ENCODE measurements at places on chromosomes 6 and 20.
A peak's percentile ranks its signal among the peaks of the same experiment; 100 is the strongest.

GRCh38 chr6:116265041-116265829, 11.4 kb upstream of the TSPYL4 start:
- DNase-seq: peak; percentile 93

DNA sequence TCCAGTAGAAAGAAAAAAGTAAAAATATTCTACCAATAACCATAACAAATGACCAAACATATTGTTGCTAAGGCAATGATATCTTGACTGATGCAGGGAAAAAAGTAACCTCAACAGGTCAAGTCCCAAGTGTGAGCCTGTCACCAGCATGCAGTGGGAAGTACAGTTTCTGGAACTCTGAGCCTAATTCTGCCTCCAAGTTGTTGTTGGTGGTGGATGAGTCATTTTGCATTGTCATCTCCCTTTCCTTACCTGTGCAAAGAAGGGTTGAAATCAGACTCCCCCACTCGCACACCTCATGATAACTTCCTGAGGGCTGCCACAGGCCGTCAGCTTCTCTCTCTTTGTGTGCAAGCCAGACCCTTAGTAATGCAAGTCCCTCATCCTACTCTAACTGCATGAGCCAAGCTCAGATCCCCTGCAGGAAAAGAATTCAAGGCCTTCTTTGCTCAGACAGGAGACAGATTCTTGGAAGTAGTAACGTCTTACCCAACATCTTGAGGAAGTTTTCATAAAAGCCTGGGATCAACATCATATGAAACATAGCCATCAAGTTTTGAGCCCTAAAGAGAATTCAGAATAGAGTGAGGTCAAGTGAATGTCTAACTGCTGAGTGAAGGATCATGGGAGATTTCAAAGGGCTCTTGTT, 207.6 kb upstream of the FOXA2 start:
- DNase-seq: peak; percentile 93

DNA sequence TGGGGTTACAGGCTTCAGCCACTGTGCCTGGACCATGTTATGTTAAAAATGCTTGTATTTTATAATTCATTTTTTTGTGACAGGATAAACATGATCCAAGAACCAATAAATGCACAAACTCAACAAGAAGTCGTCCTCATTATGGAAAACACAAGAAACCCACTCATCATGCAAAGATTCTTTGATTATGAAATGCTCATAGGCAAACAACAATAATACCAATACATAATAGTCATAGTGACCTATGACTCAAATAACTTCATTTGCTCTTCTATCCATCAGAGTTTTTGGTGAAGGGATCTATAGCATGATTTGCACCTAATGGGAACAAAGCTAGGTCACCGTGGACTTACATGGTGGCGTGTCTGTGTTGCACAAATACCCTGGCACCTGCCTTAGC, 217.1 kb upstream of the THEMIS start:
- no peak for DNase-seq

- DNase-seq: no peak
These were observed 62.5 kb downstream of the CNKSR3 start for GRCh38 chr6:154447954-154448353.

- DNase-seq: peak; percentile 84
These were observed at the start of gene CCN2 for GRCh38 chr6:131950767-131951575. Gene CCN2 (minus strand): TSS chr6:131951372. CDS start chr6:131951172, 200 bp downstream.

- no peak for DNase-seq
These were observed 31.6 kb downstream of the DSE start for GRCh38 chr6:116402108-116402937.

DNA sequence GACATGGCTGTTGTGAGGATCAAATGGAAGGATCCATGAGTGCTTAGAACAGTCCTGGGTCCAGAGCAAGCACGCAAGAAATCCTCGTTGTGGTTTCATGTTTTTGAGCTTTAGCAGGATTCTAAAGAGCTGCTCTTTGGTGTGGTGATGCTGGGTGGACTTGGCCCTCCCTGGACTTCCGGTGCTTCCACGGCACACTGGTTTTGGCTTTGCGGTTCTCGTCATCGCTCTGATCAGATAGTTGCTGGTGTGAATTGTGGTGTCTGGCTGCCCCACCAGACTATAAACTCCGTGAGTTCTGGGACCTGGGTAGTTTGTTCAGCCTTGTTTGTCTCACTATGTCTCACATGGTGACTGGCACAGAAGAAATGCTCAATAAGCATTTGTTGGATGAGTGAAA, 3.3 kb downstream of the HNF4A start:
- no peak for DNase-seq

All from bronchial epithelial cell (primary cell).